Tibial nerve (tissue), 4 donors: ENCODE measurements at places on chromosomes 4 and X.
A peak's percentile ranks its signal among the peaks of the same experiment; 100 is the strongest.

- DNase-seq, result no peak
These were observed 283.9 kb upstream of the AGA start for GRCh38 chr4:177726111-177726510.

- DNase-seq, result no peak
These were observed 62.0 kb downstream of the MAOA start for GRCh38 chrX:43718081-43718480.

- DNase-seq, result no peak
These were observed 256.4 kb upstream of the GRID2 start for GRCh38 chr4:92047209-92047875.

DNA sequence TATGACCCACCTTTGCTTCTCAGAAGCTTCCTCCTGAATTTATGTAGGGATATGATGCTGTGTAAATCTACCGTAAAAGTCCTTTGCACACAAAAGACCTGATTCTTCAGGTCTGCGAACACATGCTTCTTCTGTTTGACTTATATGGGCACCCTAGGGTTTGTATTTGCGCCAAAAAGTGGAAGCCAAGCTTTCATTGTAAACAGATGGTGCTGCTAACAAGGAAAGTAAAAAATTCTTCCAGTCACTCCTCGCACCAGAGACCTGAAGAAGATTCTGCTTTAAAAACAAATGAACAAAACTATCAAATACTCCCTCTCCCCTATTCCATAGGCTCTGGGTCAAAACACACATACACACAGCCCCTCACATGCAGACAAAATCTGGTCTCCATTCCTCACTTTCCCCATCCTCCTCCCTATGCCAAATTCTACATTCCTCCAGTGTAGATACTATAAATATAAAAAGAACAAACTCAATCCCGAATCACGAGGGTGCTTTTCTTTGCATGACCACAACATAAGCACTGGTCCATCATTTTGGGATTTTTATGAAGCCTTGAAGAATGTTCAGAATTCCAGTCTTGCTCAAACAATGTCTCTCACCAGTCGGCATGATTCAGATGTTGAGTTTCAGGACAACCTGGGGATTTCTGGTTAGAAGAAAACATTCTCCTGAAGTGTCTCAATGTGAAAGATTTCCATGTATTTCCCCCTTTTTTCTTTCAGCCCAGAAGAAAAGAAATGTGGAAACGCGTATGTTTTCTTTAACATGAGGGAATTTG lies 125.1 kb downstream of the PALLD start:
- DNase-seq, result no peak

DNA sequence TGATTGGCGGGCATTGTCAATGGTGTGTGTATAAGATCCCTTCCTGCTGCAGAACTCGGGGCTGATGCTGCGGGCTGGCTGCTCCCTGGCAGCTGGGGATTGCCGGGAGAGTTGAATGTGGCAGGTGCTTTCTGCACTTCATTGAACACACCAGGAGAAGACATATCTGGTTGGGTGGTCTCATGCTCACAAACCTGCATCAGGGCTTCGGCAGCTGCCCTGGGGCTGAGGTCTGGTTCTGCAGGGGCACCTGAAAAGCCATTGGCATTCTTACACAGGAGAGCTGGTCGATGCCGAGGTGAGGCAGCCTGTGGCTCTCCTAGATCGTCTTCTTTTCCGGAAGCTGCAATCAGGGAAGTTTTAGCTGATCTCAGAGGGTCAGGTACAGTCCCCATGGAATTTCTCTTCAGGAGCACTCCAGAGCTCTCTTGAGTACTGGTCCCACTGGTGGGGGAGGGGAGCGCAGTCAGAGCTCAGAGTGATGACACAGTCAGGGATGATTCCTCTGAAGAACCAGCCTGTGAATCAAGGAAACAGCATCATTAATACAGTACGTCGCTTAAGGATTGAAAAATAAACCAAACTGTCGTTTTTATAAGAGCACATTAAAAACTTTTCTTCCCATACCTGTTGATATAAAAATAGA lies 57.8 kb downstream of the GPRIN3 start:
- DNase-seq, result no peak

DNA sequence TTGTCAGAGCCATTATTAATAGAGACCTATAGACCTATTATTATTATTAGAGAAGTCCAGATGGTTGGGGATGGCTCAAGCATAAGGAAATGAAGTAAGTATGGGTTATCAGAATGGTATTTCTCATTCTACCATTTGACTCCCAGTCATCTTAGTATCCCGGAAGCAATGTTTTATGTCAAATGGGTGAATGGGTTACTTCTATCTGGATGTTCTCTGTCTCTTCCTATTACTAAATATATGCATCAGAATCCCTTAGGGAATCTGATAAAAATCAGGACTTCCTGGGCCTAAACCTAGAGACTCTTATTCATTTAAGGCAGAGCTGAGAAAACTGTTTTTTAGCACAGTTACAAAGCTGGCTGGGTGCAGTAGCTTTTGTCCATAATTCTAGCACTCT lies 149.9 kb downstream of the SLC10A7 start:
- DNase-seq, result no peak

- no peak for DNase-seq
These were observed 136.7 kb downstream of the ARHGAP24 start for GRCh38 chr4:85611661-85612060.

GRCh38 chrX:153533091-153533490 lies 15.6 kb downstream of the ATP2B3 start:
- no peak for DNase-seq

DNA sequence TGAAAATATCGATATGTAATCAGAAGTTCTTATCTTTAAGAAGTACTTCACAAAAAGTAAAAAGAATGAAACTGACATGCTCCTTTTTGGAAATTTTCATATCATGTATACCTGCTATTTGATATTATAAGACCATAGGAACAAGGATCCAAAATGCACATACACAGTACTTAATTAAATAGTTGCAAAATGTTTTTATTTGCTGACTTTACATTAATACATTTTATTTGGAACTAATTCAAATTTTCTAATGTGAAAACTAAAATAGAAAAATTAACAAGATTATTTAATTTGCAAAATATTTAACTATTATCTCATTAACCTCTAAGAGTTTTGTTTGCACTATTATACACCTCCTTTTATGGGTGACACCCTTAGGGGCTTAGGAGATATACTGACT lies 155.0 kb downstream of the TRAM1L1 start:
- DNase-seq, result no peak

DNA sequence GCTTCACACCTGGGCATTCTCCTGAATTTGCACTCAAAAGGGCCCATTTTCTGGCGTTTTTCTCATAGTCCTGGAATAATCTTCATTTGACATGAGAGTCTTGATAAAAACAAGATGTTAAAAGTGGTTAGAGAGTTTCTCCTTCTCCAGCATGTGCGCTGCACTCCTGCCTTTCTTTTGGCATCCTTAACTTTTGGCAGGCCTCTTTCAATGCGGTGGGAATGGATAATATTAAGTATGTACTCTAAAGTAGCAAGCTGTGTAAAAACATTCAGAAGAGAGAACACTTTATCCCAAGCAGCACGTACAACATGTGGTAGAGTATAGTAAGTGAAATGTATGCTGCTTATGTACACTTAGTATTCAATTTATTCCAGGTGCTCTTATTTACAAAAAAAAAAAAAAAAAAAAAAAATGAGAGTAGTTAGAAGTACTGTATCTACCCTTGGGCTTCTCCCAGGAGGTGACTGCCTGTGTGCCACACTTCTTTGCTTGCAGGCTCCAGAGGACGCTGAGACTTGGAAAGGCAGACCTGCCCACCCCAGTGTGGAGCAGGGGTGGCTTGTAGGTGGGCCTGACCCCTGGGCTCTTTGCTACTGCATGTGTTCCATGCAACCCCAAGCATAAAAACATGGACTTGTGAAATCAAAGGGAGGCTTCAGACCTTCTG lies 3.9 kb downstream of the FGF2 start:
- DNase-seq, result no peak

DNA sequence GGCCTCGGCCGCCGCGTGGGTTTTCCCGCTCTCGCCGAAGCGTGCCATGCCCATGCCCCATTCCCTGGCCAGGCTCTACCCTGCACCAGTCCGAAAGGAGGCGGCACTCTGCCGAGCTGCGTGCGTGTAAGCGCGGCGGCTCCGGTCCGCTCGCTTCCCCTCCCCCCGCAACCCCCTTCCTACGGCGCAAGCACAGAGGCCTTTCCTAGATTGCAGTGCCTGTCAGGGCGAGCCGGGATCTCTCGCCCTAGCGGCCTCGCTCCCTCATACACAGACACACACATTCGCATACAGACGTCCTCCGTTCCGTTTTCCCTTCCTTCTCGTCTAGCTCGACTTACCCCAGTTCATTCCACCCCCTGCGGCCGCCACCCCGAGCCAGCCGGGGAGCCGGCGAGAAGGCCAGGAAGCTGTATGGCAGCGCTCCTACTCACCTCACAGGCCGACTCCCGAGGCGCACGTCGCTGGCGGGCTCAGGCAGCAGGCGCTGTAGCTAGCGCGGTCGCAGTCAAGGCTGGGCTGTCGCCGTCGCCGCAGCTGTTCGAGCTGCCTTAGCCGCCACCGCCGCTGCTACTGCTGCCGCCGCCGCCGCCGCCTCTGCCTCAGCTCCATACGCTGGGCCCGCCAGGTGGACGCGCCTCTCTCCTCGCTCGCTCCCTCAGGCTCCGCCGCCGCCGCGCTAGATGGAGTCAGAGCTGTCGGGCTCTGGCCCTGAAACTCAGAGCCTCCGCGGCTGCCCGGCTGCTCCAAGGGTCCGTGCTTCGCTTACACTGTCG lies 615 bp downstream of the NEXMIF start:
- peak; percentile 11 for DNase-seq

- DNase-seq, result no peak
These were observed 26.6 kb upstream of the ADRA2C start for GRCh38 chr4:3739577-3739976.

GRCh38 chr4:1531683-1532548 lies 125.7 kb upstream of the NKX1-1 start:
- DNase-seq, result no peak

DNA sequence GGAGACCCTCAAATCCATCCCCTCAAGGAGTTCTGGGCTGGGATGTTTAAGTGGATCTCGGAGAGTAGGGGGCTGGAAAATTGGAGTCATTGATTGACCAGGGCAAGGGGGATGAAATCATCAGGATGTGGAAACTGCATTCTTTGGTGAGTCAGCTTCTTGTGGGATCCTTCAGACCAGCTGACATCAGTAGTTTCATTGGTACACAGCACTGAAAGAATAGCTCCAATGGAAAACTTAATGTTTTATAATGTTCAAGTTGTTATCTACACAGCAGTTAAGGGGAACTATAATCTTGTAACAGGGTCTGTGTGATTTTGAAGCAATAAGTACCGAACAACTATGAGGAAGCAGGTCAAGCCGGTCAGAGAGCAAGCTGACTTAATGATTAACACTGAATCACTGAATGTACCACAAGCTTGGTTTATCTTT lies 506.1 kb downstream of the RPA4 start:
- DNase-seq, result no peak

- no peak for DNase-seq
These were observed 90.3 kb downstream of the ANTXR2 start for GRCh38 chr4:79982601-79983322.

GRCh38 chrX:1205681-1206611 lies 6.5 kb downstream of the CRLF2 start:
- DNase-seq, result no peak

DNA sequence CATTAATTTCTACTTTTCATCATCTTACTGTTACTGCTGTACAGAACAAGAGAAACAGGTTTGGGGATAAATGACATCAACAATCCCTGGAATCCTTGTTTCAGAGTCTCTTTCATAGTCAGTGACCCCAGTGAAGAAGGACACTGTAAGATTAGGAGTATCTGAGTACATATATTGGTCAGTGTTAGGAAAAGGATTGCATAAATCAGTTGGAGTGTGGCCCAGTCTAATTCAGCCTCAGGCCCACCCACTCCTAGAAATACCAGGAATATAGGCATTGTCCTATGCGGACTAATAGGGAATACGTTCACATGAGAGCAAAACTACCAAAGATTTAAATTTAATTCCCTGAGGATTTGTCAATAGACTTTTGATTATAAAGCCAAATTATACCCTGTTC lies 237.8 kb downstream of the LDB2 start:
- no peak for DNase-seq

- no peak for DNase-seq
These were observed 23.1 kb upstream of the NAP1L5 start for GRCh38 chr4:88720451-88721428.

GRCh38 chr4:156290811-156291210 lies 337.1 kb upstream of the CTSO start:
- DNase-seq, result no peak

GRCh38 chrX:357693-358471 lies 28.8 kb downstream of the PPP2R3B start:
- DNase-seq, result no peak

DNA sequence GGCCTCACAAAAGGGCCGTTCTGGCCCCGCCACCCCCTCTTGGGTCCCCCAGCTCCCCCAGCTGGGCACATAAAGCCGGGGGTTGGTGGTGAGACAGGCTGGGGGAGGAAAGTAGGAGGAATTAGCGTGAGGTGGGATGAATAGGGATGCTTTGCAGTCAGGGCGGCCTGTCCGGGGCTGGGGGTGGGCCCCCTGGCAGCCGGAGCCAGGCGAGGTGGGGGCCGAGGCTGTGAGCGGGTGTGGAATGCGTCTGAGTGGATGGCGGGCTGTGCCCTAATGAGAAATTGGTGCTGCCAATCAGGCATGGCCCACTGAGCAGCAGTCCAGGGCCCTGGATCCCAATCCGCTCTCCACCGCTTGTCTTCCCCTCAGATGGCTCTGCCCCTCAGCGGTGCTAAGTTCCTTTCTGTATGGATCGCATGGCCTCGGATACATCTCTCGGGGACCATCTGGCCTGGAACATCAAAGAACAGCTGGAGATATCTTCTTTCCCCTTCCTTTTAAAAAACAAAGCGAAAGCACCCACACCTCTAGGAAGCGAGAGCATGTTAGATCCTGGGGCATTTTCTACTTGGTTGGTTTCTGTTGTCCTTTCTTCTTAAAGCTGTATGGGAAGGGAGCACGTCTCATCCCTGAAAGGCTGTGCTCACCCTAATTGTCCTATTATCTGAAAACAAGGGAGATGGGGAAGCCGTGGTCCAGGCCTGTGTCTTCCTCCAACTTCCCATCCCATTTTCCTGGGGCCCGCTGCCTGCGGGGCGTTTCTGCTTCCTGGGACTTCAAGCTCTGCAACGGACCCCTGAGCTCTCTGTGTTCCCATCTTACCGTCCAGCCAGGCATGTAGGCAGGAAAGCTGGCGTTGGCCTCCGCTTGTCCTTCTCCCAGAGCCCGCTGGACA lies 106.9 kb downstream of the SORCS2 start:
- no peak for DNase-seq

- DNase-seq, result no peak
These were observed 22.4 kb downstream of the LPAR4 start for GRCh38 chrX:78769946-78770345.

GRCh38 chrX:115388879-115389278 lies 99.4 kb downstream of the LUZP4 start:
- DNase-seq, result no peak

GRCh38 chr4:67918428-67918827 lies 34.6 kb upstream of the TMPRSS11D start:
- DNase-seq, result no peak

GRCh38 chr4:24219209-24219608 lies 329.4 kb upstream of the PPARGC1A start:
- no peak for DNase-seq

- DNase-seq, result no peak
These were observed 177.1 kb downstream of the SPANXN3 start for GRCh38 chrX:143340190-143340589.

- DNase-seq, result no peak
These were observed 83.5 kb upstream of the SPIN4 start for GRCh38 chrX:63434665-63435064.
